Activated CD4-positive, alpha-beta T cell treated with anti-CD3 and anti-CD28 coated beads for 36 hours (primary cell): ENCODE measurements at places on chromosomes 16 and 17. TPM values are rescaled to one million over a fixed set of nuclear protein-coding genes. Genes with fewer than 3 reads are reported as not detected.
A peak's percentile ranks its signal among the peaks of the same experiment; 100 is the strongest.

GRCh38 chr16:82603784-82604411, 22.9 kb upstream of the CDH13 start:
- no peaks in the 10 kb centered on the region for H3K36me3 ChIP-seq
- H3K4me3 ChIP-seq: no peak overlapping the region
- H3K27me3 ChIP-seq: peaks cover 3% of the 10 kb centered on the region
- H3K27ac ChIP-seq: no peak overlapping the region
- peak; percentile 35 for DNase-seq

- H3K36me3 ChIP-seq: no peaks in the 10 kb centered on the region
- H3K4me3 ChIP-seq: no peak overlapping the region
- H3K4me1 ChIP-seq: peaks cover 2% of the 10 kb centered on the region
- peaks cover 43% of the 10 kb centered on the region for H3K27me3 ChIP-seq
Measured at GRCh38 chr17:29004081-29004692, 1.6 kb downstream of the SEZ6 start.

DNA sequence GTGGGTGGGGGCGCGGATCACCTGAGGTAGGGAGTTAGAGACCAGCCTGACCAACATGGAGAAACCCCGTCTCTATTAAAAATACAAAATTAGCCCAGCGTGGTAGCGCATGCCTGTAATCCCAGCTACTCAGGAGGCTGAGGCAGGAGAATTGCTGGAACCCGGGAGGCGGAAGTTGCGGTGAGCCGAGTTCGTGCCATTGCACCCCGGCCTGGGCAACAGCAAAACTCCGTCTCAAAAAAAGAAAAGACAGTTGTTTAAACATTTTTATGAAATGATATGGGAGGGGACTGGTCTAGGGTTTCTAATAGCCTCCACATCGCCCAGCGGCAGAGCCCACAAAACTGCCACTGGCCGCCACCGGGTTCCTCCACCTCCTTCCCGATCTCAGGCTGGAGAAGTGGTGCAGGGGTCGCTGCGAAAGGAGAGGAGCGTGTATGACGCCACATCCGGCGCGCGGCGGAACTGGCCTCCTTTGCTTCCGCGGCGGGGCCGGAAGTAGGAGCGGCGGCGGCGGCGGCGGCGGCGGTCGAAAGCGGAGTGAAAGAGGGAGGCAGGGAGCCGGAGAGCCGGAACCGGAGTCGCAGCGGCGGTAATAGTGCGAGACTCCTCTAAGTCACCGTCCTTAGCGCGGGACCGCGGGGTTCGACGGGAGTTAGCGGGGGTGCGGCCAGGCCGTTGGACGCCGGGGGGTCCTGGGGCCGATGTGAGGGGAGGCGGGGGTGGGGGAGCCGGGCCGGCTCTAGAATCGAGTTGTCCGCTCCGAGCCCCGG, at the start of gene PPP4C:
PPP4C (plus strand) TSS at position 492 of the 773 bp plus-strand sequence. CDS start 384 bp downstream, outside the sequence.
- peaks cover 57% of the 10 kb centered on the region for H3K36me3 ChIP-seq
- peak within 1 kb of the TSS; percentile 89 for H3K4me3 ChIP-seq
- peak; percentile 96 for DNase-seq
- peak within 1 kb of the TSS; percentile 91 for H3K27ac ChIP-seq
- H3K4me1 ChIP-seq: peaks cover 26% of the 10 kb centered on the region
- no peaks in the 10 kb centered on the region for H3K27me3 ChIP-seq

SP6 gene
- total RNA-seq: 0.14 TPM

DNA sequence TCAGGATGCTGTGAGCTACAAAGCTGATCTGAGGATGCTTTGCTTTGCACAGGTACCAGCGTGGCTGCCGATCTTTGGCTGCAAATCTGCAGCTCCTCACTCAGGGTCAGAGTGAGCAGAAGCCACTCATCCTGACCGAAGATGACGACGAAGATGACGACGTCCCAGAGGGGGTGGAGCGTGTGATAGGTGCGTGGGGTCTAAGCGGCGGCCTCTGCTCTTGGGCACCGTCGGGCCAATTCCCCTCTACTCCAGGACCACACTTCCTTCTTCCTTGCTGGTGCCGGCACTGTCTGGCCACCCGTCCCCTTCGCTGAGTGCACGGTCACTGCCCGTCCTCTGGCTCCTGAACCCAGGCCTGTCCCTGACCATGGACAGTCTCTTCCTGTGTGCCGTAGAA, 34.0 kb downstream of the ZNF750 start:
- H3K27ac ChIP-seq: no peak overlapping the region
- no peak overlapping the region for H3K4me3 ChIP-seq
- no peaks in the 10 kb centered on the region for H3K27me3 ChIP-seq
- no peak for DNase-seq

- H3K36me3 ChIP-seq: peaks cover 45% of the 10 kb centered on the region
- H3K4me3 ChIP-seq: no peak overlapping the region
- no peak overlapping the region for H3K27ac ChIP-seq
- H3K27me3 ChIP-seq: no peaks in the 10 kb centered on the region
Measured at GRCh38 chr16:11890231-11890965, 25.4 kb downstream of the GSPT1 start.
